ENCODE measurements at places on chromosomes 2 and 18.

DNA sequence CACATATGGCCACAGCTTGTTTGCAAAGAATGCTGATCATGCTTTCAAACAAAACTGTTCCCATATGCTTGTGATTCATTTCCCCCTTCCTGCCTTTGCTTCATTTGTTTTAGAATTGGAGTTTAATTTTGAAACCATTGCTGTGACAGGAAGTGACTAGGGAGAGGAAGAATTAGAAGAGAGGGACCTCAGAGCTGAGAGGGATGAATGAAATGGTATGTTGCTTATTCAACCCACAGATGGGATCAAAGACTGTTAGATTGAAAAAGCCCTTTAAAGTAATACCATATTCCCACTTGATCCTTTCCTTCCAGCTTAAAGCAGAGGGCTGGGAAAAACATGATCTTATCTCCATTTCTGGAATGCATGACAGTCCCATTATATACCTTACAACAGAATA lies 106.2 kb upstream of the RNF152 start:
- DNase-seq, result no peak

DNA sequence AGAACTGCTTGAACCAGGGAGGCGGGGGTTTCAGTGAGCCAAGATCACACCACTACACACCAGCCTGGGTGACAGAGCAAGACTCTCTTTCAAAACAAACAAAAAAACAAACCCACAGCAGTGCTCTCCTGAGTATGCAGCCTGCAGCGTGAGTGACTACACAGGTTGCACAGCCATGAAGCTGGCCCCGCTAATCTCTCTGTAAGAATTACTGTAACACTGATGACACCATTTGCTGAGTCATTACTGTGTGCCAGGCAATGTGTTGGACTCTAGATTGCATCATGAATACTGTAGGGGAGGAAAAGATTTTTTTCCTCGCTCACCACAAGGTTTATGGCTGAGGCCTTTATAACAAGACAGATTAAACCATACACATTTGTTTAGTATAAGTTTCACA lies 118.6 kb upstream of the ATP8B1 start:
- no peak for DNase-seq

DNA sequence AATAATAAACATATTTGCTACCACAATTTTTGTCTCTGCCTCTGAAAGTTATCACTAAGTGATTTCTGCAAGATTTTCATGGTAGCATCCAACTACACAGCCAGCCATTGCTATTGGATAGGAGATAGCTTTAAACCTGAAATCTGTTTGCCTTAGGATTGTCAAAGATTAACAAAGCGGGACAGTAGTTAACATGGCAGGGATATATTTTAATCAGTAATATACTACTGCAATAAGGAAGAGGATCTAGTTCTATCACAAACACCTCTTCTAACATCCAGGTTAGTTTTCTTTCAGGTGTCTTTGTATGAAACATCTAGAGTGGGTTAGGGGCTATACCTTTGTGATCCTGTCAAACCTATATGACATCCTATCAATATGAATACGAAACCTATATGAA lies 641.3 kb downstream of the DPP10 start:
- DNase-seq, result no peak

- no peak for DNase-seq
Measured at GRCh38 chr18:26574958-26575864, 26.9 kb upstream of the KCTD1 start.

GRCh38 chr2:220786216-220786615 lies 785.9 kb downstream of the EPHA4 start:
- DNase-seq, result no peak

GRCh38 chr2:176122683-176123410 lies at the start of gene HOXD9:
Gene HOXD9, plus strand, starts transcription at chr2:176122719. Its CDS starts 50 bp downstream, at chr2:176122769.
- no peak for DNase-seq

DNA sequence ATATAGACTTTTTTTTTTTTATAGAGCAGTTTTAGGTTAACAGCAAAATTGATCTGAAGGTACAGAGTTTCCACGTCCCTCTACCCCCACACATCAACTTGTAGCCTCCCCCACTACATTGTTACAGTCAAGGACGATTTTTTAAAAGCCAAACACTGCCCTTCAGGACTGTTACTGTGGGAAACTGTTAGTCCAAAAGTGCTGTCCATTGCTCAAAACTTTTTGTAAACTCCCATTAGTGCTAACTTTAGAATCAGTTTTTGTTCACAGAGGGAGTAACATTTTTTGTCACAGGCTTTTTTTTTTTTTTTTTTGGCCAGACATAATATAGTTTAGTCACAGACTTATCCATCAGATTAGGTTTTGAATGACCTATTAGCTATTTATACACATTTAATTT lies 24.1 kb downstream of the ELP2 start:
- no peak for DNase-seq

DNA sequence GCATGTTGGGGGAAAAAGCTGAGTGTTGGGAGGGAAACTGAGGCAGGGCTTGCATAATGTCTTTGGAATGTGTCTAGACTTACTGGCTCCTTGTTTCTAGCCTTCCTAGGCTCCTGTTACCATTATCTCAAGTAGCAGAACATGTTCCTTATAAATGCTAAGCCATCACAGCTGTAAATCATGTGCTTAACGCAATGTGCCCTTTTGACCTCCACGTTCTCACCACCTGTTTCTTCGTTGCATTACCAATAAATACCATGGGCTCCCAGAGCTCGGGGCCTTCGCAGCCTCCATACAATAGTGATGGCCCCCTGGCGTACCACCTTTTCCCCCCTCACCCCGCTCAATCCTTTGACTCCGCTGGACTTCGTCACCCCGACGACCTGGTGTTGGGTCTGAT lies 54.0 kb upstream of the CWC22 start:
- DNase-seq, result no peak

DNA sequence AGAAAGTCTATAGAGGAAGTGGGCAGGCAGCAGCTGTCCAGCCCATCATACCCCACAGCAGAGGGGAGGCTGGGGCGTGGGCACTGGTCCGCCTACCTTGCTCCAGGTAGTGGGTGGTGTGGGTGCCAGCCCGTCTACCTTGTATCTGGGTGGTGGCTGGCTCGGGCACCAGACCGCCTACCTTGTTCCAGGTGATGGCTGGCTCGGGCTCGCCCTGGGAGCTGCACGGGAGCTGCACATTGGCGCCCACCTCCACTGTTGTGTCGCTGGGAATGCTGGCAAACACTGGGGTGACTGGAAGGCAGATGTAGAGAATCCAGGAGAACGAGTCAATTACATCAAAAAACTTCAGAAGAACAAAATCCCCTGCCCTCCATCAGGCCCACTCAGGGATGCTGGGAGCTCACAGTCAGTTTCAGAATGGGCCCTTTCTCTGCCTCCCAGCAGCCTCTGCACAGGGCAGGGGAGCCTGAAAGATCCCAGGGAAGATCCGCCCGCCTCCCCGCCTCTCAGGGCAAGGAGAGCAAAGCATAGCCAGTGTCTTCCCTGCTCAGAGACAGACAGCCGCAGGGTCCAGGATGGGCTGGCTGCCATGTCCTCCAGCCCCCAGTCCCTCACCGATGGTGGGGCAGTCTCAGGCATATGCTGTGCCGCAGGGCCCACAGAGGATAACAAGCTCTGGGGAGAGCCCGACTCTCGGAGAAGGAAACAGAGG lies 82.3 kb downstream of the PXDN start:
- DNase-seq, result peak; percentile 55

DNA sequence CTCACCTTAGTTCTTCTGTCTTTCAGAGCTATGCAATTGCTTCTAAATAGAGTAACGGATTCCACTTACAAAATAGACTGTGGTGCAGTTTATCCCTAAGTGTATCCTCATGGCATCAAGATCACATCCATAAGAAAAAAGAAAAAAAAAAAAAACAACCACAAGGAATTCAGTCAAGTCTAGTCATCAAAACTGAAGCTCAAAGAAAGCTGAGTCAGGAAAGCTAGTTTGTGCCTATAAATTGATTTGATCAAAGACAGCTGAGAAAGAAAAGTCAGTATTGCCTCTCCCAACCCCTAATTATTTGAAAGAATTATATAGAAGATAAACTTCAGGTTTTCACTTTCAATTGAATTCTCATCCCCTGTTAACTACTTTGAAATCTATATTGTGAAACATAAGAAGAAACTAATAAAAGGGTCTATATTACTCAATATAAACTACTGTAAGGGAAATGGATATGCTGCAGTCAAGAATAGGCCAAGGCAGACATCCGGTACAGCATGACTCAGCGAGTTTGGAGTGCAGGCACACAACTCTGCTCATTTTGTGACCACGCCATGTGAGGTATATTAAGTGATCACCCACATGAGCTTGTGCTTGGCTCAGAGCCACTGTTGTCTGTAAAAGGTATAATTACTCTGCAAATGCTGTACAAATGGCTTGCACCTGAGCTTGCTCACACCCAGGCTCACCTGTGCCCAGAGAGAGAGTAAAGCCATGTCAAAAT lies 568.1 kb upstream of the CRIM1 start:
- DNase-seq, result no peak

- no peak for DNase-seq
Measured at GRCh38 chr2:71919708-71920107, 228.0 kb downstream of the CYP26B1 start.

- no peak for DNase-seq
Measured at GRCh38 chr2:140308706-140309105, 1528.5 kb upstream of the NXPH2 start.

GRCh38 chr2:128573531-128573930 lies 254.9 kb upstream of the HS6ST1 start:
- no peak for DNase-seq

- DNase-seq, result no peak
Measured at GRCh38 chr2:210795506-210795905, 239.1 kb downstream of the CPS1 start.

GRCh38 chr18:34120294-34120693 lies 104.4 kb downstream of the NOL4 start:
- no peak for DNase-seq

DNA sequence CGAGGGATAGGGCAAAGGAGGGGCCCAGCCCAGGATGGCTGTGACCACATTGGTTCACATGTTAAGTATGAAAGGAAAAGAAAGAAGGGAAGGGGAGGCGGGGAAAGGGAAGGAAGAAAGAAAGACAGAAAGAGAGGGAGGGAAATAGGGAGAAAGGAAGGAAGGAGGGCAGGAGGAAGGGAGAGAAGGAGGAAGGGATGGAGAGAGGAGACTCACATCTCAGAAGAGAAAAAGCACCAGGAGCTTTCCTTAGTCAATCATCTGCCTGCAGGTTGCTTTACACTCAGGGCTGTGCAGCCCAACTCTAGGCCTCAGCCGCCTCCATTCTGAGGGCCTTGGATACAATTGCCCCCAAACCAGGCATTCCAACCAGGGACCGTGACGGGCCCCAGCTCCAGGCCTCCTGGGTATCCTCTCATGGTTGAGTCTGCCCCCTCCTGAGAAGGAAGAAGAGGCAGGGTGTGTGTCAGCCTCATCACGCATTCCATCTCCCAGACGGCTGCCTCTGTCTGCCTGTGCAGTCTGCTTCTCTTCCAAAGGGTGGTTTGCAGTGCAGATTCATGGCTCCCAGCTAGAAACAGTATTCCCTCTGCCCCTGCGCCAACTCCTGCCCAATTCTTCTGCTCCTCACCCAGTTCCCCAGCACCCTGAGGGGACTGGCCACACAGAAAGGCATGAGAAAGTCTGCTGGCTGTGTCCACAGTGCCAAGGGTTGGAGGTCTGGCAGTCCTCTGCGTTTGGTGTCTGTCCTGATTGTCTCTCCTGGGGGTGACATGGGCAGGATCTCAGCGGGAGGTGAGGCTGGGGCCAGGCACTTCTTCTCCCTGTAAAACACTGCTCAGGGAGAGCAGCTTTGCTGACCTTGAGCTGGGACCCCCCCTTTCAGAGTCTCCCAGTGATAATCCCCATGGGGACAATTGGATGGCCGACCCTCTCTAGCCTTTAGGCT lies 163.3 kb downstream of the SMAD7 start:
- DNase-seq, result peak; percentile 58

DNA sequence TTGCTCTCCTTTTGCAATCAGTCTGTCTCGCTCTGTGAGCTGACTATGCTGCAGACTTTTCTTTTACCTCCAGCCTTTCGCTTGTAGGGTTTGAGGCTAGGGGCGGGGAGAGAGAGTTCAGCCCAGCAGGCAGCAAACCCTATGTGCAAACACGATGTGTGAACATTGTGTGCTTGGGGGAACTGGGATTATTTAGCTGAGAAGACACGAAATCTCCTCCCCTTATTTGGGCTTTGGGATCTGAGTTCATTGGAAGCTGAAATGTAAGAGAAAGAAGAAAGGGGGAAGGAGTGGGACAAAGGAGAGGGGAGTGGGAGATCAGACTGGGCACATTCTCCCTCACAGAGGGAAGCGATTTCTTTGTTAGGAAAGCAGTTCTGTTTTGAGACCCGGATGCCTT lies 189.6 kb upstream of the TNP1 start:
- DNase-seq, result no peak

- no peak for DNase-seq
Measured at GRCh38 chr2:225484751-225485150, 85.2 kb downstream of the NYAP2 start.

DNA sequence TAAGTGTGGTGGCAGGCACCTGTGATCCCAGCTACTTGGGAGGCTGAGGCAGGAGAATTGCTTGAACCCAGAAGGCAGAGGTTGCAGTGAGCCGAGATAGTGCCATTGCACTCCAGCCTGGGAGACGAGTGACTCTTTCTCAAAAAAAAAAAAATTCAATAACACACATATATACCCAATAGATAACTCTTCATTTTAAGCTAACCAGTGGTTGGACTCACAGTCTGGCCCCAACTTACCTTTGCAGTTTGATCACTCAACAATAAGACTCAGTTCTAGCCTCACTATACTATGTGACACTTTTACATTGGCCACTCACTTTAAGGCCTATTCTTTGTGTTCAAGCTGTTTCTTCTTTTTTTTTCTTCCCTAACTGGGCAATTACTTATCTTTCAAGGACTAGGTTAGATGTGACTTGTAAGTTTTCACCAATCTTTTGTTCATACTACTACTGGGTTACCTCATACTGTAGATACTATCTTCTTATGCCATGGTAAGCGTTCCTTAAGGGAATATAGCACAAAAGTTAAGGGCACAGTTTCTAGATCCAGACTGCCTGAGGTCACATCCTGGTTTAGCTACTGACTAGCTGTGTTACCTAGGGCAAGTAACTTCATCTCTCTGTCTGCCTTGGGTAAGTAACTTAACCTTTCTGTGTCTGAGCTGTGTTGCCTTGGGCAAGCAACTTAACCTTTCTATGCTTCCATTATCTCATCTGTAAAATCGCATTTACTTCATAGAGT lies 6.3 kb upstream of the GTF3C2 start:
- no peak for DNase-seq

GRCh38 chr18:76967721-76968472 lies 145.5 kb downstream of the ZNF236 start:
- no peak for DNase-seq
